CD14-positive monocyte (primary cell): ENCODE measurements at places on chromosomes 4 and X. TPM values are rescaled to one million over a fixed set of nuclear protein-coding genes. Genes with fewer than 3 reads are reported as not detected.
A peak's percentile ranks its signal among the peaks of the same experiment; 100 is the strongest.

GRCh38 chrX:53239474-53239873 lies 14.5 kb upstream of the KDM5C start:
- no peak for DNase-seq

- no peak for DNase-seq
Measured at GRCh38 chr4:173181848-173182247, 13.2 kb downstream of the GALNT7 start.

DNA sequence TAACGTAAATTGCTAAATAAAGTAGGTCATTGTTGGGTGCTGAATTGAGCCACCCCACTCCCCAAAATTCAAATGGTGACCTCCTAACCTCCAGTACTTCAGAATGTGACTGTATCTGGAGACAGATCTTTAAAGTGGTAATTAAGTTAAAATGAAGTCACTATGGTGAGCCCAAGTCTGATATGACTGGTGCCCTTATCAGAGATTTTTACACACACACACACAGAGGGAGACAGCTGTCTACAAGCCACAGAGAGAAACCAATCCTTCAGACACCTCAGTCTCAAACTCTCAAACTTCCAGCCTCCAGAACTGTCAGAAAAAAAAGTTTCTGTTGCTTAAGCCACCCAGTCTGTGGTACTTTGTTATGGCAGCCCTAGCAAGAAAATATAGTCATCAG lies 879.2 kb upstream of the INTU start:
- no peak for DNase-seq

DNA sequence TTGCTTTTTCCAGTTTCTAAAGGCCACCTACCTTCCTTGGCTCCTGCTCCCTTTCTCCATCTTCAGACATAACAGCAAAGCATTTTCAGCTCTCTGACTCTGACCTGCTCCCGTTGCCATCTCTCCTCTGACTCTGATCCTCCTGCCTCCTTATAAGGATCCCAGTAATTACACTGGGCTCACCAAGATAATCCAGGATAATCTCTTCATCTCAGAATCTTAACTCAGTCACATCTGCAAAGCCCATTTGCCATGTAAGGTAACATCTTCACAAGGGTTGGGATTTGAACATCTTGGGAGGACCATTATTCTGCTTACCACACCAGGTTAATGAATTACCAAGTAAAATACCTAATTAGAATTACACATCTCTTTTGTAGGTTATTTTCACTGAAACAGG lies 41.3 kb upstream of the MAGED1 start:
- DNase-seq, result no peak

- DNase-seq, result no peak
Measured at GRCh38 chr4:101265816-101266172, 81.5 kb downstream of the PPP3CA start.

DNA sequence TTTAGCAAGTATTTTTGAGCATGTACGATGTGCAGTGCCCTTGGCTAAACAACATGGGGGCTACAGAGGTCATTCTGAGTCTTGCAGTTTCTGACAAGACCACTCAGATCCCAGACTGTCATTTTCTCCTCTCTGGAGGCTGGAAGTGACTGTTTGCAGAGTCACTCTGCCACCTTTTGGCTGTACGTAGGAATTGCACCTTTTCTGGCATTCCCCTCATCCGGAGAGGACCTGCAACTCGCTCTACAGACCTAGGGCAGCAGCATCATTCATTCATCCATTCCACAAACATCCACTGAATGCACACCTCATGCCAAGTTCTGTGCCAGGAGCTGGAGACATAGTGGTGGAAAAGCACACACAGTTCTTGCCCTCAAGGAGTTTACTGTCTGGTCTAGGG lies 160.4 kb upstream of the GPR101 start:
- no peak for DNase-seq

GRCh38 chrX:96985046-96985445 lies 101.3 kb downstream of the RPA4 start:
- no peak for DNase-seq

- no peak for DNase-seq
Measured at GRCh38 chr4:12270546-12270945, 841.9 kb upstream of the HS3ST1 start.

- DNase-seq, result no peak
Measured at GRCh38 chrX:115344885-115345614, 55.5 kb downstream of the LUZP4 start.

DNA sequence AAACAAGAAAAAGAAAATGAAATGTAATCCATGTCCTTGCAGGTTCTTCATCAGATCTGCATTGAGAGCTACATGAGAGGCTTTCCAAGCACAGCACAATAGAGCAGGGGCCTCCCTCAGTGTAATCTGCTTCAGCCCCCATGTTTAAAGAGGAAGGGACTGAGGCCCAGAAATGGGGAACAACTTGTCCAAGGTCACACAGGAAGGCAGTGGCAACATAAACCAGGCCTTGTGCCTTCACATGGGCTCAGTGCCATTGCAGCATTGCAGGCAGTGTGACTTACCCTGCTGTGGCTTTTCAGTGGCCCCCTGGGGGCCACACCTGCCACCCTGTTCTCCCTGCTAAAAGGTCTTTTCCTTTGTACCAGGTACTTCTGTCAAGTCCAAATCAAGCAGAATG lies 20.9 kb upstream of the CD99L2 start:
- DNase-seq, result no peak

DNA sequence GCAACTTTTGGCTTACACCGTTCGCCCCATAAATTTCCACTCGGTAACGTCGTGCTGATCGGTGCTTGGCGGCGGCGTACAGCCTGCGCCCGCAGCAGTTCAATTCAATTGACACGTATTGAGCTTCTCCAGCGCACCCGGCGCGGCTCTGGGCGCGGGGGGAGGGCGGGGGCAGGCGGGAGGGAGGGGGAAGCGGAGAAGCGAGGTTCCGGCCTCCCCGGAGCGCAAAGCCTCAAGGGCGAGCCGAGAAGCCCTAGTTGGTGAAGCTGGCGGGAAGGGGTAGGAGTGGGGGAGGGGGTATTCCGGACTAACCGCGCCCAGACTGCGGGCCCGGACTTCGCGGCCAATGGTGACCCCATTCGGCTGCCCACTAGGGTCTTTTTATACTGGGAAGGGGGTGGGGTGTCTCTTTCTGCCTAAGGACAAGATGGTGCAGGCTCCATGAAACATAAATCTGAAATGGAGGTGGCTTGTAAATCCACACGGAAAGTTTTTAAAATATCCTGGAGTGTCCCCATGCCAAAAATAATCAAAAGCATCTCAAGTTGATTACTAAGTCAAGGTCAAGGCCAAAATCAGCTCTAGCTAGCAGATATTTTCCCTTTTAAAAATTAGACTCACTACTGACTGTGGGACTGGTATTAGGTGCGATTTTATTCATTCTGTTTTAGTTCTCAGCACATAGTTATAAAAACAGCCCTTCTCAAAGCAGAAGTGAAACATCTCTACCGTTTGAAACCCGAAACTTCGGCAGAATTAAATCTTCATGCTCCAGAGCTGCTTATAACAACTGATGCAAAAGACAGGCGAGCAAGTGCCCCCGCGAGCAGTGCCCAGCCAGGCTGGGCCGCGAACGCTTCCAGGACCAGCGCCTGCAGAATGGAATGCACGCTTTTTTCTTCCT lies 1.5 kb upstream of the BCOR start:
- DNase-seq, result peak; percentile 33

GRCh38 chr4:52618795-52619590 lies 40.1 kb downstream of the USP46 start:
- DNase-seq, result no peak

DNA sequence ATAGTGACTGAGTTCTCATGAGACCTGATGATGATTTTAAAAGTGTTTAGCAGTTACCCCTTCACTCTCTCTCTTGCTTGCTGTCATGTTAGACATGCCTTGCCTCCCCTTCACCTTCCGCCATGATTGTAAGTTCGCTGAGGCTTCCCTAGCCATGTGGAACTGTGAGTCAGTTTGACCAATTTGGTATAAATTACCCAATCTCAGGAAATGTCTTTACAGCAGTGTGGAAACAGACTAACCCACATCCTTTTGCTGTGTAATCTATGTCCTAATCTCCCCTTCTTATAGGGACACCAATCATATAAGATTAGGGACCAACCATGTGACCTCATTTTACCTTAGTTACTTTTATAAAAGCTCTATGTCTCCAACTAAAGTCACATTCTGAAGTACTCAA lies 677.8 kb downstream of the ADGRL3 start:
- peak; percentile 7 for DNase-seq

GRCh38 chr4:37687681-37688080 lies 1.5 kb upstream of the RELL1 start:
- no peak for DNase-seq

- DNase-seq, result no peak
Measured at GRCh38 chr4:173291899-173292298, 42.3 kb downstream of the HMGB2 start.

- peak; percentile 46 for DNase-seq
Measured at GRCh38 chr4:184250795-184251669, 33.4 kb upstream of the ENPP6 start.

- no peak for DNase-seq
Measured at GRCh38 chr4:186036976-186037581, 31.9 kb upstream of the TLR3 start.

DNA sequence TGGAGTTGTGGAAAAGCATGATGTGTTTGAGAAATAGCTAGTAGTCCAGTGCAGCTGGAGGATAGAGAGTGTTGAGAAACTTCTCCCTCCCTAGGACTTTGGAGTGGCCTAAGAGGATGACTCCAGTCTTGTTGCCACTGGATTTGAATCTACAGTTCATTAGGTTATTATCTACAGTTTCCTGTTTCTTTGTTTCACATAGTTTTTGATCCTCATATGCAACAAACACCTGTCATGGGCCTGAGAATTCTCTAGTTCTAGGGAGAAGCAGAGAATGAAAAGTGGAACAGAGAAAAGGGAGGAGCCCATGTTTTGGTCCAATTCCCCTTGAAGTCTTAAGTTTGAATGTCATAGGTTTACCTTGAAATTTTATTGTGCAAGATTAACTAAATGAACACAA lies 73.6 kb upstream of the TBC1D9 start:
- DNase-seq, result no peak

DNA sequence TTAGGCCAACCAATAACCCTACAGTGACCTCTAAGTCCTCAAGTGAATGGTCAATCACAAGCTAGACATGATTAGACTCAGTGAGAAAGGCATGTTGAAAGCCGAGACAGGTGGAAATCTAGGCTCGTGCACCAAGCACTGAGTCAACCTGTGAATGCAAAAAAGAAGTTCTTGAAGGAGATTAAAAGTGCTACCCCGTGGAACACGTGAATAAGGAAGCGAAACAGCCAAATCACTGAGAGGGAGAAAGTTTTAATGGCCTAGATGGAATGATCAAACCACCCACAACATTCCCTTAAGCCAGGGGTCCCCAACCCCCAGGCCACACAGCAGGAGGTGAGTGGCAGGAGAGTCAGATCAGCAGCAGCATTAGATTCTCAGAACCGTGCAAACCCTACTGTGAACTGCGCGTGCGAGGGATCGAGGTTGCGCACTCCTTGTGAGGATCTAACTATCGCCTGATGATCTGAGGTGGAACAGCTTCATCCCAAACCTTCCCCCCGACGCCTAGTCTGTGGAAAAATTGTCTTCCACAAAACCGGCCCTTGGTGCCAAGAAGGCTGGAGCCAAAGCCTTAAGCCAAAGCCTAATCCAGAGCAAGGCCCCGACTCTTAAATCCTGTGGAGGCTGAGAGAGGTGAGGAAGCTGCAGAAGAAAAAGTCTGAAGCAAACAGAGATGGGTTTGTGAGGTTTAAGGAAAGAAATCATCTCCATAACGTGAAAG lies 19.5 kb upstream of the PDE6B start:
- no peak for DNase-seq

- no peak for DNase-seq
Measured at GRCh38 chrX:96971812-96972211, 88.1 kb downstream of the RPA4 start.

GRCh38 chrX:55196688-55197087 lies 23.5 kb upstream of the PAGE5 start:
- no peak for DNase-seq

DNA sequence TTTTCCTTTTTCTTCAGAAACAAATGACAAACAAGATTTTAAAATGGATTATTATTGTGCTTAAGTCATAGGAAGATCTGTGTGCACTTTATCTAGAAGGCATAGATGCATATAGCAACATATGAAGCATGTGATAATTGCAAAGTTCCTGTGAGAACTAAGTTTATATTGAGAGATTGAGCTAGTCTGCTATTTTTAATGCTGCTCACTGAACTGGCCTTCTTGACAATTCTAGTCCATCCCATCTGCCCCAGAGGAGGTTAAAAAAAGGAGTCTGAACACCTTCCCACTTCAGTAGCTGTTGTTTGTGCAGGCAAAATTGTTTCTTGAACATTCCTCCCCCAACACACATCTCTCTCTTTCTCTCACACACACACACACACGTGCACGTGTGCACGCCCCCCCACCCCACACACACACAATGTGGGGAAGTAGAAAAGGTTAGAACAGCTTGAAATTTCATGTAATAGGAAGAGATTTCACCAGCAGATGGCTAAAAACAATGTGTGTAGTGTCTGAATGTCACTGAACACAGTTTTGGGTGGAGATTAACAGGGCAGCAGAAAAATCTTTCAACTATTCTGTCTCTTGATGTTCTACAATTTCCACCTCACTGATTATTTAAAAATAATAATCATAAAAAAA lies 108.0 kb downstream of the GPM6A start:
- DNase-seq, result no peak

DNA sequence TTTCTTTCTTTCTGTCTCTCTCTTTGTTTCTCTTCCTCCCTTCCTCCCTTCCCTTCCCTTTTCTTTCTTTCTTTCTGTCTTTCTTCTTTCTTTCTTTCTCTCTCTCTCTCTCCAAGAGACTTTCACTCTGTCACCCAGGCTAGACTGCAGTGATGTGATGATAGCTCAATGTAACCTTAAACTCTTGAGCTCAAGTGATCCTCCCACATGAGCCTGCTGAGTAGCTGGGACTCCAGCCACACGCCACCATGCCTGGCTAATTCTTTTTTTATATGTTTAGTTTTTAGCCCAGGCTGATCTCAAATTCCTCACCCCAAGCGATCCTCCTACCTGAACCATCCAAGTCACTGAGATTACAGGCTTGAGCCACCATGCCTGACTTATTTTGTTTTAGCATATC lies 64.3 kb upstream of the EMCN start:
- DNase-seq, result no peak

GRCh38 chrX:14927401-14927800 lies 54.2 kb downstream of the MOSPD2 start:
- no peak for DNase-seq

GRCh38 chrX:45240301-45240700 lies 39.6 kb upstream of the DIPK2B start:
- DNase-seq, result no peak

Gene EXOC1L
- not detected in 2 replicates for polyA plus RNA-seq

Gene AKAP14
- polyA plus RNA-seq, result not detected

Gene WDFY3
- polyA plus RNA-seq, result 18.2 and 35.5 TPM in 2 replicates

Gene BLOC1S4
- polyA plus RNA-seq, result 30.9 TPM

Gene GYG2
- not detected in 2 replicates for polyA plus RNA-seq

Gene SPARCL1
- not detected for polyA plus RNA-seq

Gene TDO2
- polyA plus RNA-seq, result not detected

Gene TBX22
- polyA plus RNA-seq, result not detected in 2 replicates

Gene SLC10A7
- 2.4 and 6.8 TPM in 2 replicates for polyA plus RNA-seq

Gene TCP11X2
- polyA plus RNA-seq, result not detected

Gene PHEX
- polyA plus RNA-seq, result not detected

Gene RIPPLY1
- not detected in 2 replicates for polyA plus RNA-seq

Gene F11
- polyA plus RNA-seq, result not detected in 2 replicates
